ENCODE measurements at places on chromosomes 4 and X.

DNA sequence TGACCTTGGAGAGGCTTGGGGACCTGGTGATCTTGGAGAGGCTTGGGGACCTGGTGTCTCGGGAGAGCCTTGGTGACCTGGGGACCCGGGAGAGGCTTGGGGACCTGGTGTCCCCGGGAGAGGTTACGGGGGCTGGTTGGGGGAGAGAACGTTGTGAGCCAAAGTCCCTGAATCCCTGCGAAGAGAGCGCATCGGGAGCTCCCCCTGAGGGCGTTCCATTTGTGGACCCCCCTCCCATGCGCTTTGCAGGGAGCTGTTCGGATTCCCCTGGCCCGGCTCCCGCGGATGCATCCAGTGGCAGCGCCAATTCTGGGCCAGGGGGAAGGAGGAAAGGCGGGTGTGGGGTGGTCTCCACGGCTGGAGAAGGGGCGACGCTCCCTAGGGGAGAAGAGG is 13.3 kb downstream of the SHOX start:
- no peak for DNase-seq

DNA sequence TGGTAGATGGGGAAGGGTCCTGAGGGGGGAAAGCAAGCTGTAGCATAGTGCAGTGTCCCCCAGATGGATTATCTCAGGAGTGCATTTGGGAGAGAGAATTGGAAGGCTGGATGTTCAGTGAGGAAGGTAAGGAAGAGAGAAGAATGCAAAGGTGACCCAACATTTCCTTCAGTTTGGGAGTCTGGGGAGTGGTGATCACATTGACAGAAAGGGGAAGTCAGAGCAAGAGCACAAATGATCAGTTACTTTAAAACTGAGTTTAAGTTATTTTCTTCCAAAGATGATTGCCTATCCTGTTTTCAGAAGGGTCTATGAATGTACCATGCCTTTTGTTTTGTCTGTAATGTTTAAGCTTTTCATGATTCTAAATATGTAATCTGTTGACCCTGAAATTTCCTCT is 47.6 kb downstream of the ARHGAP10 start:
- no peak for DNase-seq

DNA sequence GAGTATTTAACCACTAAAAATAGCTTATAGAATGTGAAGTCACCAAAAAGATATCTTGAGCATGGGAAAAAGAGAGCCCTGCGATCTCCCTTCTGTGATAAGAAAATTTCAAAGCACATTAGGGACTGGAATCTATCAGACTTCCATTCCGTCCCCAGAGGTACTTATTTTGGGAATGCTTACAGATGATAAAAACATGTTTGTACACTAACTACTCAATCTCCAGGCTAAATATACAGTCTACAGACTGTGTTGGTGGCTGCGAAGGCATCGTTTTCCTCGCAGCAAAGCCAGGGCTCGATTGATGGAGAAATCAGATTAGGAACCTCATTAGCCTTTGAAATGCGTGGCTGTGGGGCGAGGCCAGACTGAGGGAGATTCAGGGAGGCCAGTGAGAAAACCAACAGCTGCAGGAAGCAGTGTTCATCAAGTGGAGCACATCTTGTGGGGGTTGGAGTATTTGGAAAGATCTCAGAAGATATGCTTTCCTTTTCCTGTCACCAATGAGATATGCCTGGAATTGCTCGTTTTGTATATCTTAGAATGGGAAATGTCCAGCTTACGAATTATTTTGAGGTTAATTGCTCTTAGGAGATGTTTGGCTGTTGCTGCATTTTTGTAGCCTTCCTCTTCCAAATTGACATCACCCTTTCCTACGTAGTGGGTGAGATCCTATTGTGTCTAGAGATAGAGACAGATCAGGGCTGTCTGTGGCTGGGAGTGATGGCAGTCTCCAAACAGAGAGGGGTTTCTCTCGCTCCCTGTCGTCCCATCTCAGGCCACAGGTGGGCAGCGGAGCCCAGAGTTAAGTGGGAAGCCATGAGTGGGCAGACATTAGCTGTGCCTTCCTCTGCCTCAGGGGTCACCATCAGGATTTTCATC is 224.9 kb upstream of the FAT1 start:
- DNase-seq, result no peak

GRCh38 chr4:110998320-110998719 is 375.4 kb upstream of the PITX2 start:
- no peak for DNase-seq

DNA sequence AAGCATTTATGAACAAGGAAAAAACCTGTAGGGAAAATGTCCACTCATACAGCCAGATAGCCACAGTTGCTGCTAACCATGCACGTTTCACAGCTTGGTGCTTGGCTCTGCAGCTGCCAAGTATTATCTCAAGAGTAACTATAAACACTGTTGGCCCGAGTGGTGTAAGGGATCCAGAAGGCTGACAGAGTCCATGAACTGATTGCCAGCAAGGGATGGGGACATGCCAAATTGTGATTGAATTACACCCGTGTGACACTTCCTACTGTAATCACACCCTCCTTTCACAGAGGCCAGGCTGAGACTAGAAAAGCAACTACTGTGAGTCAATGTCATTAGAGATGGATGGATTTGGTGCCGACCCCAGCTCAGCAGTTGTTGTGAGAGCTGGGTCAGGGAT is 223.9 kb upstream of the ANKRD50 start:
- no peak for DNase-seq

GRCh38 chr4:17681281-17682221 is 67.1 kb downstream of the MED28 start:
- no peak for DNase-seq

GRCh38 chr4:76488888-76489685 is 54.1 kb downstream of the SHROOM3 start:
- no peak for DNase-seq

- no peak for DNase-seq
Measured at GRCh38 chr4:84808332-84808731, 158.2 kb downstream of the WDFY3 start.

DNA sequence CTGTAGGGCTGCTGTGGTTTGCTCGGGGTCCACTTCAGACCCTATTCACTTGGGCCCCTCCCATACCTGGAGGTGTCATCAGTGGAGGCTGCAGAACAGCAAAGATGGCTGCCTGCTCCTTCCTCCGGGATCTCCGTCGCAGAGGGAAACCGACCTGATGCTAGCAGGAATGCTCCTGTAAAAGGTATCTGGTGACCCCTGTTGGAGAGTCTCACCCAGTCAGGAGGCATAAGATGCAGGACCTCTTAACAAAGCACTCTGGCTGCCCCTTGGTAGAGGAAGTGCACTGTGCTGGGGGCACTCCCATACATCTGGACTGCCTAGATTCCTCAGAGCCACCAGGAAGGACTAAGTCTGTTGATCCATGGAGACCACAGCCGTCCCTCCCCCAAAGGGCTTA is 296.9 kb downstream of the GRID2 start:
- no peak for DNase-seq

DNA sequence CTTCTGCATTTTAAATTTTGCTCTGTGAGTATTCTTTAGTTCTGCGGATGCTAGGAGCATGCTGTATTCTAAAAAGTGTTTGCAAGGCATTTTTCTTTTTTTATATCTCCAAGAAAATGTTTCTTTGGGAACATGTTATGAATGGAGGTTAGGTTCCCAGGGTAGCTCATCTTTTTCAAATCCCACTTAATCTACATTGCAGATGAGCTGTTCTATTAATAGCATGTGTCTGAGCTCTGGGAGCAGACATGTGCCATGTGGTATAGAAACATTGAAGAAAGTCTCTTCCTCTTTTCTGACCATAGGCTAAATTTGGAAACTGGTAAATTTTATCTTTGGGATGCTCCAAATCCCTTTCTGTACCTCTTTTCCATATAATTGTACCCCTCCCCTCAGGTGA is 23.2 kb downstream of the DIAPH2 start:
- no peak for DNase-seq

DNA sequence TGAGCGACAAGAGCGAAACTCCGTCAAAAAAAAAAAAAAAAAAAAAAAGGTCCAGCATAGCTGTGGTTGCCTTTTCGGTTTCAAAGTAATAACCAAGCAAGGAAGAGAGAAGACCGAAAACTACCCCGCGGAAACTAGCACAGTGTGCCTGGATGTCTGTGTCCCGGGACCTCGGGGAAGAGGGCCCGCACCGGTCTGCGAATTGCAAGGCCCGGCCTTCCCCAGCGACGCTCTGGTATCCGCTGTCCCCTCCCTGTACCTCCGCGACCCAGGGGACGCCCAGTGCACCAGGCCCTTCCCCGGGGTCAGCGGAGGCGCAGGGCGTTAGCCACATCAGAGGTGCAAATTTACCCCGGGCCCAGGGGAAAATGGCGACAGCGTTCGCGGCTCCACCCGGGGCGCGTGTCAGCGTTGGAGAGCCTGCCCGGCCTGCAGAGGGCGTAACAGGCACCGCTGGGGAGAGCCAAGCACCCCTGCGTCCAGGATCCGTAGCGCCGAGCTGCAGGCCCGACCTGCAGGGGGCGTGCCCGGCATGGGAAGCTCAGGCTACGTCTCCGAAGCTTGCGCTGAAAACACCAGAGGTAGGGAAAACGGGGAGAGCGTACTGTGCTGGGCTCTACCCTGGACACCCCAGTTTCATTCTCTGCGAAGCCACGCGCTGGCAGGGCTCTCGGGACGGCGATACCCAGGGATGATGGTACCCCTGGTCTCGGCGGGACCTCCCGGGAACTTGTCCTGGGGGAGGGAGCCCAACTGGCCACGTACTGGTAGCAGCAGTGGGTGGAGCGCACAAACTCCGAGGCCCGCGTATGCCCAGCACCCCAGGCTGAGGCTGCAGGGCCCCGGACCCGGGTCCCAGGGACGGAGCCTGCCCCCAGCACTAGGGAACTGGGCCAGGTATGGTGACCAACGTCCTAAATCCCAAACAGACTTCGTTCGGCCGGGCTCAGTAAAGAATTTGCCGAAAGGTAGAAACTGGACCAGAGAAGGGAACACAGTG is 16.2 kb downstream of the NKX6-1 start:
- DNase-seq, result no peak

DNA sequence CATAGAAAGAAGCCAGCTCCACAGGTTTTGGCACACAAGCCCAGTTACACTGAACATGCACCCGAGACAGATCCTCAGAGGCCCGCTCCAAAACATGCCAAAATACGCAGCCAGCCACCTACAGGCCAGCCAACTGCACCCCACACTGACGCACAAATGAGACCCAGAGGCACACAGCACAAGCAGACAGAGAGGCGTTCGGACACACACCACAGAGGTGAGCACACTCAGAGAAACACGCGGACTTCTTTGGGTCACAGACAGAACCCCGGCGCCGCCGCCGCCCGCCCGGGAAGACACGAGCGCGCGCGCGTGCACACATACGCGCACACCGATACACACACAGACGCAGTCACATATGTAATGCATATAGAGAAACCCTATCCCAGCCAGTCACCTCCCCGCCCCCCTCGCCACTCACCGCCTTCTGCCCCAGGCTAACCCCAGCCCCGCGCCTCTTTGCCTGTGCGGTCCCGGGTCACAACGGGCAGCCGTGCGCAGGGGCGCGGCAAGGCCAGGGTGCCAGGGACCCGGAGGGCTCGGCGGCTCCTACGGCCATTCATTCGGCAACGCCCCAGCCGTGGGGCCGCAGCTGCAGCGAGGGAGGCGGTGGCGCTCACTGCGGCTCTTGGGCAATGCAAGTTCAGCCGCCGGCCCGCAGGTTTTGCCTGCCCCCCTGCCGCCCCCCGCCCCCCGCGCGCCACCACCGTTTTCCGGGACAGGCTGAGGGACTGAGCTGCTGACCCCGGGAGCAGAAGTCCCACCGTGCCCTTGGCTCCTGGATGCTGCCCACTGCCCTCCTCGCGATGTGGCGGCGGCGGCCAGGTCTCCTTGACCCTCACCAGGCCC is 553 bp downstream of the SEPTIN6 start:
- DNase-seq, result peak; percentile 55

- no peak for DNase-seq
Measured at GRCh38 chr4:14087459-14087858, 459.9 kb upstream of the BOD1L1 start.

DNA sequence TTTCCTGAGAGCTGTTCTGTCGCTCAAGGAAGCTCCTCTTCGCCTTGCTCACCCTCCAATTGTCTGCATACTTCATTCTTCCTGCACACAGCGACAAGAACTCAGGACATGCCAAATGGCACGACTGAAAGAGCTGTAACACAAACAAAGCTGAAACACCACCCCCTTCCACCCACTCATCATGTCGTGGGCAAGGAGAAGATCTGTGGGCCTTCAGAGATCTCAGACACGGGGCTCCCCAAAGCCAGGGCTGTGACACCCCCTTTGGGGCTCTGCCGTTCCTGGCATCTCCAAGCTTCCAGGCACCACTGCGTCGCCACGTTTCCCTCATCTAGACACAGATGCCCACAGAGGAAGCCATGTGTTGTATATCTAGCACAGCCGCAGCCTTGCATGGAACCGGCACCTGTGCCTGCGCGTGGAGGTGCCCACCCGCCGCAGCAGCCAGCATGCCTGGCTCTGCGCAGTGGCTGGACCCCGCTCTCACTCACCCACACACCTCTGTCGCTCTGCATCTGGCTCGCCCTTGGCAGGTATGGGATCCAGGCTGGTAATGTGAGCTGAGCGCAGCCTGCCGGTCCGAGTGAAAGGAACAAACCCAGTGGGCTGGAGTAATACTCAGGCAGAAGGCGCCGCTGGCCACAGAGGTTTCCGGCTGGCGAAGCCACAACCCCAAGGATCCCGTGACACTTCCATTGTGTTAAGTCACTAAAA is 676.4 kb upstream of the INTU start:
- DNase-seq, result no peak

DNA sequence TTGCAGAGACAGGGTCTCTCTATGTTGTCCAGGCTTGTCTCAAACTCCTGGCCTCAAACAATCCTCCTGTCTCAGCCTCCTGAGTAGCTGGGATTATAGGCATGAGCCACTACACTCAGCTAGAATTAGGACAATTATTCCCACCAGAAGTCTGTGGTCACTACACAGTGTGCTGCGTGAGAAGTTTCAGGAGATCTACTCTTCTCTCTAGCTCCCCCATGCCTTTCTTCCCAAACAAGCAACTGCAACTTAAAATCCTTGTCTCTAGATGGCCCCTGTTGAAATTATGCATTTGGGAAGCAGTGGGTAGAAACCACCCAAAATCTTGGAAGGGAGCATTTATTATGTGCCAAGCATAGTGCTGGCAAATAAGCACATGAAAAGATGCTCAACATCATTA is 21.1 kb upstream of the MAP7D3 start:
- no peak for DNase-seq

DNA sequence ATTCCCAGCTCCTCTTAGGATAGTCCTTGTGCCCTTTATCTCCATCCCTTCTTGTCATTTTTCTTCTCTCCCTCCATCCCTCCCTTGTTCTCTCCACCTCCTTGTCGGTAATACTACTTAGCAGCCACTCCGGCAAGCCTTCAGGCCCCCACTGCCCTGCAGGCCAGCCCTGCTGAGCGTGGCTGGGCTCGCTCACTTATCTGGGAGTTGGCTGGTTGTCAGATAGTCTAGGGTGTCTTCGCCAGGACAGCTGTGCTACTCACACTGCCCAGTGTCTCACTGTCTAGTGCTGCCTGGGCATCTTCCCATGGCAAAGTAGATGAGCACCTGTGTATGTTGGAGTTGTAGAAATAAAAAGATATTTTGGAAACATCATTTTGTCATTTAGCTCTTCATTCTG is 75.0 kb downstream of the STK32B start:
- no peak for DNase-seq

DNA sequence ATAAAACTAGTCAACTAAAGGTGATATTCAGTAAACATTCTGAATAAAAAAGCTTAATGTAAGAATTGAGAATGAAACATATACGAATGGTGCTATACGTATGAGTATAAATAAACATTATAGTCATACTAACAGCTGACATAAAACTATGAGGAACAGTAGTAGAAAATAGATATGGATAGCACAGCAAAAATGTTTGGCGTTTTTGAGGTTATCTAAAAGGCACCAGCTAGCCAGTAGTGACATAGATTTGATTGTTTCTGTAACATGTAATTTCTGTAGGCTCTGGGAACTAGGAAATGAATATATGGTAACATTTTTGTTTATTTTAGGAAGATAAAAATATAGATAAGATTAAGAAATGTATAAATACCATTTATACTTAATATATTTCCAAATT is 69.3 kb downstream of the SNX25 start:
- no peak for DNase-seq
